ENCODE measurements at places on chromosomes 11 and 22.

DNA sequence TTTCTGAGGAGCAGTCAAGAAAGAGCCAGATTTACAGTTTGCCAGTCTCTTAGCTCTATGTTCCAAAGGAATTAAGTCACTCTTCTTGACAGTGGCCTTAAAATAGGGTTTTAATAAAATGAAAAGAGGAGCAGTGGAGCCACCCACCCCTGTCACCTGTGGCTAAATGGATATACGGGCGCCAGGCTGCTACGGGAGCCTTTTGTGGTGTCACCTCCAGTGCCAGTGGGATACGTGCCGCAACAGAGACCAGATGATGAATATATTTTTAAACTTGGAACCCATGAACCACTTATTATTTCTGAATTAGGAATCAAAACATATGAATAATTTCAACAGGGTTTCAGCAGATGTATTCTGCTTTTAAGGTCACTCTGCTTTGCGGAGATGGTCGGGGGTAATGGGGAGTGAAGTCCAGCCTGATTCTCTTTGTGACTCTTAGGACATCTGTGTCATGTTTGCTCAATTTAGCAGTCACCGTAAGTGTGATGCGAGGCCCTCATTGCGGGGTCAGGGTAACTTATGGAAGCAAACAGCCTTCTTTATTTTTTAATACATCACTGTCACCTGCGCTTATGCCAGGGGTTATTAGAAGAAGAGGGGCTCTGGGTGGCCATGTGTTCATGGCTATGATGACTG, 64.3 kb downstream of the ZBTB16 start:
- no peak for DNase-seq

DNA sequence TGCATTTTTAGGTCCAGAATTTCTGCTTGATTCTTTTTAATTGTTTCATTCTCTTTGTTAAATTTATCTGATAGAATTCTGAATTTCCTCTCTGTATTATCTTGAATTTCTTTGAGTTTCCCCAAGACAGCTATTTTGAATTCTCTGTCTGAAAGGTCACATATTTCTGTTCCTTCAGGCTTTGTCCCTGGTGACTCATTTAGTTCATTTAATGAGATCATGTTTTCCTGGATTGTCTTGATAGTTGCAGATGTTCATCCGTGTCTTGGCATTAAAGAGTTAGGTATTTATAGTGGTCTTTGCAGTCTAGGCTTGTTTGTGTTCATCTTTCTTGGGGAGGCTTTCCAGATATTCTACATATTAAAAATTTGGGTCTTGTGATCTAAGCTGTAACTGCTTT, 694.8 kb upstream of the CCDC179 start:
- peak; percentile 73 for DNase-seq

DNA sequence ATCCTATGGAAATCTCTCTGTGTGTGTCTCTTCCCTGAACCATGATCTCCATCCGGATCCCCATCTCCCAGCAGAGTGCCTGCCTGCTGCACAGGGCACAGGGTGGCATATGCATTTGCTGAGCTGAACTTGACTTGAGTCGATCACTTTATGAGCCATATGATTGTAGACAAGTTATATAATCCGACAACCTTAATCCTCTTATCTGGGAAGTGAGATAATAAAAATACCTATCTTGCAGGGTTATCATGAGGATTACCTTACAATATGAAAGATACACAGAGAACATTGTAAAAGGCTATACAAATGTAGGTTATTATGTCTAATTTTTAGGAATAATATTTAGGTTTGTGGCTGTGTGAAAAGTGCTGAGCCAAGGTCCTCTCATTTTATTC, 124.5 kb downstream of the ST3GAL4 start:
- DNase-seq = no peak

GRCh38 chr11:72483412-72484186, 49.3 kb upstream of the CLPB start:
- DNase-seq = peak; percentile 80

- DNase-seq = no peak
Measured at GRCh38 chr11:123738374-123738773, 3.1 kb downstream of the ZNF202 start.
